ENCODE measurements at places on chromosomes 12 and 14. TPM values are rescaled to one million over a fixed set of nuclear protein-coding genes. Genes with fewer than 3 reads are reported as not detected.

SLC25A47 gene
- not detected for total RNA-seq

SLC10A1 gene
- not detected for total RNA-seq

SMCO2 gene
- total RNA-seq: 0.17 TPM

ANGEL1 gene
- total RNA-seq: 6.7 TPM

SERPINA12 gene
- total RNA-seq: not detected

KRT74 gene
- total RNA-seq: not detected

KRT80 gene
- 46.2 TPM for total RNA-seq

ASB2 gene
- 0.67 TPM for total RNA-seq

CLEC4D gene
- not detected for total RNA-seq

RNF212B gene
- total RNA-seq: not detected

DICER1 gene
- 20.0 TPM for total RNA-seq

CLEC14A gene
- not detected for total RNA-seq

KRT2 gene
- total RNA-seq: not detected

DPPA3 gene
- not detected for total RNA-seq

P2RX4 gene
- total RNA-seq: 18.9 TPM

GUCY2C gene
- not detected for total RNA-seq

PIP4P1 gene
- total RNA-seq: 38.3 TPM

GPR135 gene
- 1.1 TPM for total RNA-seq

TSHR gene
- not detected for total RNA-seq

TTC6 gene
- 0.34 TPM for total RNA-seq

NRXN3 gene
- 1.1 TPM for total RNA-seq

HOXC4 gene
- 3.4 TPM for total RNA-seq

POTEM gene
- total RNA-seq: not detected

CCDC184 gene
- 3.2 TPM for total RNA-seq

KCNK13 gene
- 0.14 TPM for total RNA-seq

RASAL1 gene
- 0.56 TPM for total RNA-seq

MYF6 gene
- total RNA-seq: not detected

BBS10 gene
- total RNA-seq: 3.5 TPM

FBLN5 gene
- total RNA-seq: 5.7 TPM

SLC38A4 gene
- 0.08 TPM for total RNA-seq

PSMA6 gene
- total RNA-seq: 270 TPM

HPD gene
- total RNA-seq: 1.3 TPM

RHOJ gene
- total RNA-seq: not detected

FAM177A1 gene
- total RNA-seq: 105 TPM

COCH gene
- 23.3 TPM for total RNA-seq

ITFG2 gene
- total RNA-seq: 18.6 TPM

KERA gene
- not detected for total RNA-seq

MUCL1 gene
- total RNA-seq: not detected

KRT4 gene
- 3.4 TPM for total RNA-seq

LRP1 gene
- total RNA-seq: 14.7 TPM

UBR7 gene
- 25.5 TPM for total RNA-seq
